Inflammatory macrophage (primary cell): ENCODE measurements at places on chromosomes 1 and 21.

GRCh38 chr21:37057614-37058013 lies 15.3 kb downstream of the PIGP start:
- no peak for DNase-seq

DNA sequence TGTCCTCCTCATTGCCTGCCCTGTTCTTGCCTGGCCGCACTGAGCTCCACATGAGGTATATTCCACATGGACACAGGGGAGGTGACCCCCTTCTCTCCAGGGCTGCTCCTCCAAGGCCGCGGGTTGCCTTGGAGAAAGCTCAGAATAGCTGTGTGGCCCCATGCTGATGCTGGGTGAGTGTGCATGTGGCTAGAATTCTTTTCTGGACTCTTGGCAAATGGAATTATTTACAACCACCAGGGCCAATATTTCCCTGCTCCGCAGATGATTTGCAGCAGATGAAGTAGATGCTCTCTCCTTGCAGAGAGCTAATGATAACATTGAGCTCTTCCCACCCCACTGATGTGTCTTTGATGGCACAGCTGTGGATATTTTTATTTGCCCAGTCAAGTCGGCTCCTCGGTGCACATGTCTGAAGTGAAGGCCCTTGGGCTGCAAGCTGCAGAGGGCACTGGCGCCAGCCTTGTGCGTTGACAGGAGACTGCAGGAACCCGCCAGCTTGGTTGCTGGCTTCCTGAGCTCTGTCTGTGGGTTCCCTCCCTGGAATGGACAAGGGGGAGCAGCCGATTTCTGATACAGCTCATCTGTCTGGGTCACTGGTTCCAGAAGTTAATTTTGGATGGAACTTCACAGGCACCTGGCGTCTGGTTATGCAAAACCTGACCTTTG lies 404.7 kb upstream of the VAMP3 start:
- no peak for DNase-seq

DNA sequence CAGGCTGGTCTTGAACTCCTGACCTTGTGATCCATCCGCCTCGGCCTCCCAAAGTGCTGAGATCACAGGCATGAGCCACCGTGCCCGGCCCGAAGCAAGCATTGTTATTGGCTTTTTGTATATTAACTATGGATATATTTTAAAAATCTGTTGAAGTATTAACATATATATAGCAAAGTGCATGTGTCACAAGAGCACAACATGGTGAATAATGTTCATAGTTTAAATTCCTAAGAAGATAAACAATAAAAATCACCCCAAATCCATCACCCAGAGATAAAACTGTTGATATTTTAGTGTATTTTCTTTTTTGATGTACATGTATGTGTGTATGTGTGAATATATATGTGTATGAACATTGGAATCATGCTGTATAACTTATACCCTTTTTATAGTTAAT lies 9.1 kb upstream of the FOXE3 start:
- DNase-seq = no peak

DNA sequence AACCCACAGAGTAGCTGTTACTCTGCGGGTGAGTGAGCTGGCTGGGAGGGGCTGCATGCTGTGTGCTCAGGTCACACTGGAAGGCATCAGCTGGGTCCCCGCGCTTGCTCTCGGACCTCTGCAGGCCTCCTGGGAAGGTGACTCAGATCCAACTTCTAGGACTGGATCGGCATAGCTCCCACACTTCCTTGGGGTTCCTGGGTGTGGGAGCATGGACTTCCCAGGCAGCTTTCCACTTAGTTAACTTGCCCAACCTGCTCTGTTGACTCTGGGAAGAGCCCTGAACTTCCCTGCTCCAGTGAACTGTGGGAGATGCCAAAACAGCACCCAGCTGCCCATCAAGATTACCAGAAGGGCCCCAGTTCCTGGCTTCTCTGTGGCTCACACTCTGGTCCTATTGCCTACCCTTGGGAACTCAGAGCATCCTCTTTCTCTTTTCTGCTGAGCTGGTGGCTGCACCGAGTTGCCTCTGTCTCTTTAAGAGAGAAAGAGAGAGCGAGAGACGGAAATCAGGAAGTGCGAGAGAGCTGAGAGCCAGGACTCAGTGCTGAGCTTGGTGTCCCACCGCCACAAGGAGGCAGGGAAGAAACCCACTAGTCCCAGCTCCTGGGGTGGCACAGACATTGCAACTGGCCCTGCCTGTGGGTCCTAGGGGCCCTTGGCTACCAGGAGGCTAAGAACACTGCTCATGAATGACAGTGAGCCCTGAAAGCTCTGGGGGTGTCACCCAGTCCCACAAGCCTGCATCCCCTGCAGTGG lies at the start of gene IKBKE:
Gene IKBKE (plus strand): TSS at position 544 of the 759 bp plus-strand sequence. CDS start 2,752 bp downstream, outside the sequence.
- peak; percentile 81 for DNase-seq

DNA sequence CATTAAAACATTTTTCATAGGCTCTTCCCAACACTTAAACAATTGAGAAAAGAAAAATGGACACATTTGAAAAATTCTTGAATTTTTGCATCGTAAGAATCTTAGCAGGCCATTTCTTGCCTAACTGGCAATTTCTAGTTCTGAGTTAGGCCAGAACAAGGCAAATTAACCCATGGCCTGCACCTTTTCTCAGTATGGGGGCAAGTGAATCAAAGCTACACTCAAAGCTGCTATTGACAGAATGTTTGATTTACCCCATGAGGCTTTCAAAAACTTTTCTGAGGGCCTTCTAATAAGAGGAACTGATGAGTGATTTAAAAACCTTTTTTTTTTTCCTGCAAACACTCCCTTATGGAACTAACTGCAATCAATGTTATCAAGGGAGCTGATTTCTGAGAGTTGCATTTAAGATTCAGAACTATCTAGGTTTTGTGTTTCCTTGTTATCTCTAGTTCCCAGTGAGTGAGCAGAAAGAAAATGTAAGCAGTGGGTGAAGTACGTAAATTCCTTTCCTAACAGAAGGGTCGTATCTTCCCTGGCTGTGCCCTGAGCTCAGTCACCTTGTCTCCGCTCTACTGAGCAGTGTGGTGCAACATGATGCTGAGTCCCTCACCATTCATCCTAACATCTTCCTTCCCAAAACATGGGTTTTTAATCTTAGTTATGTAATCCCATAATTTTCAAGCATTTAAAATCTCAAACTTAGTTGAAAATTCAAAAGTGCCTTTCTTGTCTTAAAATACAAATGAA lies 353.7 kb downstream of the DPYD start:
- no peak for DNase-seq

- no peak for DNase-seq
Measured at GRCh38 chr1:204319027-204319426, 40.7 kb downstream of the PLEKHA6 start.

- no peak for DNase-seq
Measured at GRCh38 chr1:173506437-173506836, 29.3 kb downstream of the PRDX6 start.

- no peak for DNase-seq
Measured at GRCh38 chr1:59126366-59126765, 170.5 kb upstream of the FGGY start.

DNA sequence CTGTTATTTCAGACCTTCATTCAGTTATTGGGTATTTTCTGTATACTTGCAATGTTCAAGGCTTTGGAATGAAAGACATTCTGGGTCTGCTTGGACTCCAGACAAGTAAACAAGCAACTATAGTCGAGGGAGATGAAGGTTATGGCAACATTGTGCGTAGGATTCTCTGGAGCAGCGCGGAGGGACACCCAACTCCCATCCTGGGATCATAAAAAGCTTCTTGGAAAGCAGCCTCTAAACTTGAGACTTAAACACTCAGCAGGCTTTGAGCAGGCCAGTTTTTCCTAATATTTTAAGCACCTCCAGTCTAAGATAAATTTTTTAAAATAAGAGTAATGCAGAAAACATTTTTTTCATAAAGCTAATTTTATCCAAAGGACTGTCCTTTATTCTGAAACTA lies 7.6 kb upstream of the LYST start:
- no peak for DNase-seq

DNA sequence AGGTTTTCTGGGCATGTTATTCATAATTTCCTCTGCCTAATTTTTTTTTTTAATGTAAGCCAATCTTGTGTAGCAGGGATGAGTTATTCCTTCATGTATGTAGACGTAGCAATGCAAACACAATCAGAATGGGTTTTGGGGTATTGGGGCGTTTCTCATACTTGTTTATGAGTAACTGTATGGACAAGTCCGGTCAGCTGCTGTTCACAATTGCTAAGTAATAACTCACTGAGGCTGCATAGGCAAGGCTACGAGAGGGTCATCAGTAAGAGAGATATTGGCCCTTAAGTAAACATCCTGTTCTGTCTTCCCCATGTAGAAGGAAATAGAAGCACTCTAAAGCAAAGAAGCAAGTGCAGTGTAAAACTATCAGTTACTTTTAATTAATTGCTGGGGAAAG lies 9.5 kb upstream of the TARS2 start:
- DNase-seq = no peak

- no peak for DNase-seq
Measured at GRCh38 chr1:60692031-60692430, 390.3 kb upstream of the NFIA start.

DNA sequence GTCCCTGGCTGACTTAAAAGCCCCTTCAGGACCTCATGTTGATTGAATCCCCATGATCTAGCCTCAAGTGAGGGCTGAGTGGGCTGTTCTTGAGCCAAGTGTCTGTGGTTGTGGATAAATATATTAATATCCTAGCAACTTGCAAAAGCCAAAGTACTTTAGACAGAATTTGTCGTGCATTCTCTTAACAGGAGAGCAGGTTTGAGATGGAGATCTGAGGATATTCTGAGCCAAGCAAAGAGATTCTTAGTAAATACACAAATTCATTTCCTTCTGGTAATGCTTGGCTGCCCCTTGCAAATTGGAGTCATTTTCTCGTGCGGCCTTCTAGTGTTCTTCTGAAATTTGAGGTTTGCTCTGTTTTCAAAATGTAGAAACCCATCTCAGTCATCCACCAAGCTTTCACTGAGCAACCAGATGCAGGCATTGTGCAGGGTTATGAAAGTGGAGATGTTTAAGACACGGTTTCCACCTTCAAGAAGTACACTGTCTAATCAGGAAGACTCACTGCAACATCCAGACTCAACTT lies 242.1 kb upstream of the JUN start:
- DNase-seq = no peak

DNA sequence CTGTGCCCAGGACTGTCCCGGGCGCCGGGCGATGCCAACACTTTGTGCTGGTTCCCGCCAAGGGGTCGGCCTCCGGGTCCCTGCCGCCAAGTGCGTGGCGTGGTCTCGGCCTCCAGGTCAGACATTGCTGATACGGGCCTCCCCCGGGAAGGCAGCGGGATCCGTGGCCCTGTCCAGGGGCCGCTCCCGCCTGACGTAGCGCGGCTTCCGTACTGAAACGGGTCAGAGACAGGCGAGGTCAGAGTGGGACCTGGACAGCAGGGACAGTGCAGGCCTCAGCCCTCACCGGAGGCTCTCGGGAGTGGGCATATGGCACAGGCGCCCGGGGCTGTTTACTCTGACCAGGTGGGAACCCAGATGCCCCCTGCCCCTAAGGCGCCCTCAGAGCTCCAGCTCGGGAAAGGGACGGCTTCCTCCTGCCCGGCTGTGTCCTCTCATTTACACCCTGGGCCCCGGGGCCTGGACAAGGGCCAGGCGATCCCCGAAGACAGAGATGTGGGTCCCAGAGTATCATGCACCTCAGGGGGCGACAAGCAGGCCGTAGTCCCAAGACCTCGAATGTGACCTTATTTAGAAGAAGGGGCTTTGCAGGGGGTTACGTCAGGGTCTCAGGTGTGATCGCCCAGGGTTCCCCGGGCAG lies 8.8 kb upstream of the RNF223 start:
- DNase-seq = no peak

DNA sequence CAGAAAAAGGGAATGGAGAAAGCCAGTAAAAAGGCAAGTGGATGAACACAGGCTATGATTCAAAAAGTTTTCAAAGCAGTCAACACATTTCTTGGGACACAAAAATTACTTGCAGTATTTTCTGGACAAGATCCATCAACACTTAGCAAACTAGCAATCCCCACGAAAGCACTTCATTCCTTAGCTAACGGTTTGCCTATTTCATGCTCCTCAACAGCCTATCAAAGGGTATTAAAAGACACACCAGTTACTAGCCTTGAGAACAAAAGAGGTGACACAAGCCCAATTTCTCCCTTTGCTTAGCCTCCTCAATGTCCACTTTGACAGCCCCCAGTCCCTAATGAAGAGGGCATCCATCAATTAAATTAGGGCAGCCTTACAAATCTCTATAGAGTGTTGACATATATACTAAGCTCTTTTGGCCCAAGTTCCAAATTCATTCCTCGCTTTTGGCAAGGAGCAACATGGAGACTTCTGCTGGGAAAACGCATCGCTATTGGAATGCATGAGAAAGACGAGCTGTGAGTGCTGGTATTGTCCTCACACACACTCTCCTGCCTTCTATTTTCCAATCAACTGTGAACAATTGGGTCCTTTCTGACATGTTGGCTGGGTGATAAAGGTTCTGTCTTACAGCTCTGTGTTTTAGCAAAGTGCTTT lies 180.0 kb downstream of the TNR start:
- no peak for DNase-seq

DNA sequence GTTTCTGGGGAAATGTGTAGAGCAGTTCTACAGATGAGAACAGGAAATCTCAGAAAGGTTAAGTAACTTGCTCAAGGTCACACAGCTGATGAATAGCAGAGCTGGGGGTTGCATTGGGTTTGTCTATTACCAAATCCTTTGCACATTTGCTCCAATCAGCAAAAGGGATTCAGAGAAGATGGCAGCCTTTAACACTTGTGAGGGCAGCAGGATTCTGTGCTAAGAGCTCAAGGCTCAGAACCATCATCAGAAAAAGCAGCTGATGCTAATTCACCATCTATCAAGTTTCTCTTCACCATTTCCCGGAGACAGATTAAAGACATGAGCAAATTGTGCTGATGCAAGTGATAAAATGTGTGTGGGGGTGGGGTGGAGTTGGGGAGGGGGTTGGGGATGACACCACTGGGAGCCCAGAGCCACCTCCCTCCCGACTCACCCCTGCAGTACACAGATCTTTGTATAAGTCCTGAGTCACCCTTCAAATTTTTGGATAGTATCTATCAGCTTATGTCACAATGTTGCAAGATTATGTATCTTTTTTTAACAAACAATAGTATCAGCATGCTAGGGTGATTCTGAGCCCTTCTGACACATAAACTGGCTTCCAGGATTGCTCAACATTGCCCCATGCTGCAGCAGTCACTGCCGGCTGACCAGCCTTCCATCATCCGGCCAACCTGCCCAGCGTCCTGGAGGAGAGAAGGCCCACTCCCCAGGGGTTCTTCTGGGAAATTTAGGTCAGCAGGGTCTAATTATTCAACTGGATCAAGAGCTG lies 2.8 kb upstream of the SPSB1 start:
- DNase-seq = peak; percentile 94

- no peak for DNase-seq
Measured at GRCh38 chr21:35643176-35643575, 417.1 kb downstream of the SETD4 start.

GRCh38 chr1:203629016-203629506 lies 2.4 kb downstream of the ATP2B4 start:
- no peak for DNase-seq

DNA sequence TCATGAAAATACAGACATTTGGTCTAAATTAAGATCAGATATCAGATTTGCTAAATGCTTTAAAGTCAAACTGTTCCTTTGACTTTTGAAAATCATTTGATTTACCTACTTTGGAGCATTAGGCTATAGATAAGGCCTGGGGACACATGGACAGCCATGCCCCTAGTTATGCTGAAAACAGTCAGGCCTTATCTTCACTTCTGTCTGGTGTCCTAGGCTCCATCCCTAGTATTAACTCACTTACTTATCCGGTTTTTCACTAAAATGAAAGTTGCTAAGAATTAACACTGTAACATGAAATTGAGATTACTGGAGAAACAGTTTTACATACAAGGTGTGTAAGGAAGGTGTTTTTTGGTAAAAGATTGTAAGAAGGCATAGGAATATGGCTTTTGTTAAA lies 4.5 kb upstream of the CATSPERE start:
- no peak for DNase-seq
